ENCODE measurements at places on chromosomes 3 and 15.

DNA sequence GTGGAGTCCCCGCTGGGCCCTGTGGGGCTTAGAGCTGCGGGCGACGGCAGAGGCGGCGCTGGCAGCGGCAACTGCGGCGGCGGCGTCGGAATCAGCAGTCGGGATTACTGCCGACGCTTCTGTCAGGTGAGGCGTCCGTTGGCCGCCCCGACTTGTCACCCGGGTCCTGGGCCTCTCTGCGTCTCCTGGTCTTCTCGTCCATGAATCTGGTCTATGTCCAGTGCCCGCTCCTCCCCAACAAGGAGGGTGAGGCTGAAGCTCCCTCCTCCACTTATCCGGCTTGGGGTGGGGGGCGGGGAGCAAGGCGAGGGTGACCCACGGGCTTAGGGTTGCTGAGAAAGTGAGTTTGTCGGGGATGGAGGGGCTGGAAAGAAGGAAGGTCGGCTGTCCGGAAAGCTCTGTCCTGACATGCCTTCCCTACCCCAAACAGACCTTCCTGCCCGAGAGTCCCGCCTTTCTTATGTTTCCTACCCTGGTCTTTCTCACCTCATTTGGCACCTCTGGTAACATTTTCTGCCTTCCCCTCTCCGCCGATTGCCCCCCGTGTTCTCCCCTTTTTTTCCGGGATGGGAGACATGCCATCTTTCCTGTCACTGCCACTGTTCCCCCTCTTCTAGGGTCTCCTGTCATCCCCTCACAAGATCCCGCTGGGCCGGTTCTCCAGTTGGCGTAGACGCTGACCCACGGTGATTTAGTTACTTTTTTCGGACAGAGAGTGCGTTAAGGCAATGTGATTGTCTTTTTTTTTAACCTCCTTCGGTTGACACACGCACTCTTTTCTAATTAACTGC, 520 bp downstream of the ZNF654 start:
- peak; percentile 3 for DNase-seq

GRCh38 chr3:57518276-57518915, 25.7 kb downstream of the DNAH12 start:
- DNase-seq, result no peak

DNA sequence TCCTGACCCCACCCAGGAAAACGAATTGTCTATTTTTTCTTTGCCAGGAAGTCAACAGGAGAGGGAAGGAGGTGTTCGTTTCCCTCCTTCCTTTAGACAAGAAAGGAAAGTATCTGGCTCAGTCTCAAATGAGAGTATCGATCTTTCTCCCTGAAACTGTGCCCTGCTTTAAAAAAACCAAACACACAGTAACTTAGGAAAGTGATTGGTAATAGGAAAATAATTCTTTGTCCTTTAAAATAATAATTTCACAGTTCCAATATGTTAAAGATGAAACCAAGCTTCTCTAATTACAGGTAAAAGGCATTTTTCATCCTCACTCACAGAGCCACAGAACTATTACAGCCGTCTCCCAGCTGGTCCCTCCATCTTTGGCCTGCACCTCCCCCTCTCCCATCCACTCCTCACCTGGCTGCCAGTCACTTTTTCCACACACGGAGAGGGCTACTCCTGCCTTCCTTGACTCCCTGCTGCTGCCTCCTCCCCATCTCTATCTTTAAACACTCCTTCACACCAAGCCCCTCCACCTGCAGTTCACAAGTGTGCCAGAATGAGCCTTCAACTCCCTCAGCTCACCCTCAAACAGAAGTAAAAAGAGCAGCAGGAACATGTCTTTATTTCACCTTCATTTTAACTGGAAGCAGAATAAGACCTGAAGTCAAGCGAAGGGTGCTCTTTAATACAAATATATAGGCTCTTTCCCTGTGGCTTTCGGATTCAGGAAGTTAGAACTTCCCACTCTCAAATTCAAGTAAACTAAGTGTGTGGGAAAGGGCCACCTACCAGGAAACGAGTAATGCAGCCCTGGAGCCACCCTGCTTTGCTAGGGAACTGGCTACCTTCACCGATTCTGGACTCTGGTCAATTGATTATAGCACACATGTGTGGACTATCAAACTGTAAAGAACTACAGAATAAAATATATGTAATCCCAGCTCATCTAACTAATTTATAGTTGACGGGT, 116.4 kb downstream of the SENP2 start:
- no peak for DNase-seq

DNA sequence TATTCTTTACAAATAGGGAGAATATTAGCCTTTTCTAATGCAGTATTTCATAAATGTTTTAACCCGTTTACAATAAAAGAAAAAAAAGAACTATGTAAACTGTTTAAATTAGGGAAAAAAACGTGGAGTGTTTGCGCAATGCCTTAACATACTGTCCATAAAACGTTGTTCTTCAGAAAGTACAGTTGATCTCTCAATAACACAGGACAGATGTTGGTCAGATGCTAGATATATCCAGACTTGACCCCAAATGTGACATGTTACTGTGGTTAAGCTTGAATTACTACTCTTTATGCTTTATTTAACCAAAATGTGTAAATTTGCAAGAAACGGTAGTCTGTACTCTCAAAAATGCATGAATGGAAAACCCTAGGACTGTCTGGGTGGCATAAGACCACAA, 110.3 kb downstream of the PLOD2 start:
- DNase-seq, result no peak

DNA sequence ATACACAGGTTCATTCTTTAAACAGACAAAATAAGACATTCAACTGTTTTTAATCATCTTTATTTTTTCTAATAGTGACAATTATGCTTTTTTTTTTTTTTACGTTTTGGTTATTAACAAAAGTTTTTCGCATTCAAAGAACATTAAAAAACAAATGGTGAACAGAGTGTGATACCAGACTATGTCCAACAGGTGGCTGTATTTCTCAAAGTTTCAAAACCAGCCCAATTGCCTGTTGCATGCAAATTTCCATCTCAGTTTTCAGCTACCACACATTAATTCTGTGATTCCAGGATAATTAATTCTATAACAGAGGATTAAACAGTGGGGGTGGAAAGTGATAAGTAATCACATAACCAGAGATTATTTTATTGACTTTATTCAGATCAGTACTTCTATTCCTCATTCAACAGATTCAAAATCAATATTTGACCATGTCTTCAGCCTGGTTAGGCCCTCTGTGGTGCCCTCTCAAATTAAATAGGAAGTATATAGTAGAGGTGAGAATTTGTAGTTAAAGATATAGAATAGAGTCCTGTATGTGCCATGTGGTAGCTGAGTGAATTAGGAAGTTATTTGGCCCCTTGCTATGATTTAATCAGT, 122.2 kb upstream of the DCBLD2 start:
- no peak for DNase-seq

GRCh38 chr15:55789066-55789660, 46.2 kb upstream of the PRTG start:
- DNase-seq, result peak; percentile 20

DNA sequence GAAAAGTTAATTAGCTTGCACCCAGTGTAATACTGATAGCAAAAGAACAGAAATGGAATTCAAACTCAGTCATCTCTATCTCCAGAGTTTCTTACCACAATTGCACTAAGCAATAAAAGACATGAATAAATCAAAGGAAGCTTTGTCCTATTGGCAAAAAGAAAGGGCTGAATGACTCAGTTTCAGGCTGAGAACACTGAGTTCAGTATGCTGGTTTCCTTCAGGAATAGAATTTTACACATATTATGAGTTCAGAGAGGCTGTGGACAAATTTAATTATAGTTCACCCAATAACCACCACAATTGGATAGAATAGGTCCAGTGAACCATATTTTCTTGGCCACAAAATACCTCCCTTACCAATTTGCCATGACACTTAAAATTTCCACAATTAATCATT, 249.7 kb downstream of the KCNMB2 start:
- no peak for DNase-seq

DNA sequence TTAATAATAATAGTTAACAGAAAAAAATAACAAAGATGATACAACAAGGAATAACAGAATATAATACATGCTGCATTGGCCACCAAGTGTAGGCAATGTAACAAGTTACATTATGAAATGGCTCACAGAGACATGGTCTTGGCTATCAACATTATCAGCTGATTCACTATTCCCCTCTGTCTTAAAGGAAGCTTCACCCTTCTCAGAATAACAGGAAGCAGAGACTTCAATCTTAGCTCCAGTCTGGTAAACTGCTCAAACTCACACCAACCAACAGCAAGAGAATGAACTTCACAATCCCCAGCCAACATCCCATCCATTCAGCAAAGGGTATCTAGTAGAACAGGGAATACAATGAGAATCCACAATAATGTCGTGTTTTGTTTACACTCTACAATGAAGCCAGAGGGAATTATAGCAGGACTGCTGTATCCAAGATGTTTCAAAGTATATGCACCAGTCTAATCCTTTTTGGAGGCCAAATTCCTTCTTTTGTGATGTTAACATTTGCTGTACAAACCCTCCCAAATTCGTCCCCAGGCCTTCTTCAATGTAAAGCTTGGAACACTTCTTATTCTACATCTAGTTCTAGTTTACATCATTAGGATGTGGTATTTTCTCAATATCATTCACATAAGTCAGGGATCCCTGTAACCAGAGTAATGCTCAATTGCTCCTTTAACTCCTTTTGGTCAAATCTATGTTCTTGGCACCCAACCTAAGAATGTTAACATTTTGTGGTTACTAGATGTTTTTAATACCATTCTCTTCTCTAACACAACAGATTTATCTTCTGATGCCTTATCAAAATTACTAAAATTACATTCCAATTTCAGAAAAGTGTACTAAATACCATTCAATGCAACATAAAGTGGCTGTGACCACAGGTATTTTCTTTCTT, 52.4 kb upstream of the CMSS1 start:
- DNase-seq, result no peak

DNA sequence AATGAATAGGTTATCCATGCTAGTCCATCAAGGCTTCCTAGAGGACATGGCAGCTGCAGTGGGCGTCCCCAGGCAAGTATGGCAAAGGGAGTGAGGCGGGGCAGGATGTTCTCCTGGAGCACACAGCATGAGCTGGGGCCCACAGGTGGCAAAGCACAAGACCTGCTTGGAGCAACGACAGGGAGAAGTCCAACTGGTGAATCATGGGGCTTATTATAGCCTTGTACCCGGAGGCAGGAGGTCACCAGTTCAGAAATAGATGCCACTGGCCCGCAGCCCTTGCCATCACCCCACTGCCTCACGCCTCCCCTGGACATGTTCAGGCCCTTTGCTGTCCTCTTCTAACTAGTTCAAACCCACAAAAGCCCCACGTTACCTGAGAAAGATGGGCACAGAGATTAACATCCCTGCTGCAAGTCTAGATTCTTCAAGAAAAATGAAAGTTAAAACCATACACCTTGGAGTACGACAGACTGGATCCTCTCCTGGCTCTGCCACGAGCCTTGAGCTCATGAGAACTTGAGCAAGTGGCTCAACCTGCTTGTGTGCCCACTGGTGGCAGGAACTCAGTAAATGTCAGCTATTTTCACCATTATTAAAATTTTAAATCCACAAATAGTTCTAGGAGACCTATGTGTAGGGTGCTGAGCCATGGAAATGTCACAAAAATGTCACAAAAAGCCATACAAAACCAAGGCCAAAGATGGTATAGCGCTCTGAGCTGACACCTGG, 1.8 kb upstream of the SRGAP3 start:
- DNase-seq, result no peak

- DNase-seq, result no peak
Measured at GRCh38 chr3:37952564-37952963, 38.0 kb upstream of the VILL start.

DNA sequence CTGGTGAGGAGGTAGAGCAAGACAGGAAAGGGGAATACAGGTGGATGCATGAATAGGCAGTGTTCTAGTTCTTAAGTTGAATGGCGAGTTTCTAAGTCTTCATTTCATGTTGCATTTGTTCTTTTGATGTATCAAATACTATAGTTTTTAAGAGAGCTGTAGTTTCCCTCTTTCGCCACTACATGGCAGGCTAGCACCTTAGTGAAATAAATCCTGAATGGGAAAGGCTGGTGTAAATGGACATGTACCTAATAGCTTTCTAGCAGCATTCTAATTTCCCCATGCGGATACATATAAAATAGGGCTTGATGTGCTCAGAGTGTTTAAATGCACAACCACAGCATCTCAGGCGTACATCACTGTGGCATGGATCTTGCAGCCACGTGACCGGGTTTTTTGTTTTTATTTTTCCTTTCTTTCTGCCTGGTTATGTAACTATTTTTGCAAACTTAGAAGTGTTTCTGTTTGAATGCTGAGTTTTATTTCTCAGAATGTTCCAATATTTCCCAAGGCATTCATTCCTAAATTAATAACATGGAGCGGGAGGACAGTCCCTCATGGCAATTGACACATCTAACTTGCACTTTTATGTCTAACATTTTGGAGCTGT, 23.5 kb upstream of the CLN6 start:
- DNase-seq, result peak; percentile 49

DNA sequence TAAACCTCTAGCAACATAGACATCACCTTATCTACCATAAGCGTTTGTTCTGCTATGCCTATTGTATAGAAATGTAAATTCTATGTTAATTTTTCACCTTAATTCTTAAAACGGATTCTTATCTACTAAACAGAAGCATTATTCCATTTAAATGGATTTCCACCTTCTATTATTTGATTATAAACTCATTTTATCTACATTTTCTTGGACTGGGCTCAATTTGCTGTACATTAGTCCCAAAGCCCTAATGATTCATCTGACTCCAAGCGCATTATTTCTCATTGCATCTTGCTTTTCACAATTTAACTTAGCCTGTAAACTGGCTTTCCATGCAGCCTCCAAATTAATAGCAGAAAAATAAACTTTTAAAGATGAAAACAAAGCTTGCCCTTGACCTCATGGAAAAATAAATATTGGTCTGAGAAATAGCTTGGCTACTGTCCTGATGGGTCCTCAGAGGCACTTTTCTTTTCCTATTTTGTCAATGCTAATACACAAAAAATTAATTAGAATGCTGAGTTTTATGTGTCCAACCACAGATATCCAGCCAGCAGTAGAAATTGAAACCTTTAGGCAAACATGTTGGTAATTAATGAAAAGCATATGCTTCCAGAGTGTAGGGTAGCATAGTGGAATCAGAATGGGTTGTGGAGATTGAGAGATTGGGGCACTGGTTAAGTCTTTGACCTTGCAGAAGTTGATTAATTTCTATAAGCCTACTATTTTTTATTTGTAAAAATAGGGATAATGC, 81.4 kb upstream of the CFAP20DC start:
- no peak for DNase-seq

DNA sequence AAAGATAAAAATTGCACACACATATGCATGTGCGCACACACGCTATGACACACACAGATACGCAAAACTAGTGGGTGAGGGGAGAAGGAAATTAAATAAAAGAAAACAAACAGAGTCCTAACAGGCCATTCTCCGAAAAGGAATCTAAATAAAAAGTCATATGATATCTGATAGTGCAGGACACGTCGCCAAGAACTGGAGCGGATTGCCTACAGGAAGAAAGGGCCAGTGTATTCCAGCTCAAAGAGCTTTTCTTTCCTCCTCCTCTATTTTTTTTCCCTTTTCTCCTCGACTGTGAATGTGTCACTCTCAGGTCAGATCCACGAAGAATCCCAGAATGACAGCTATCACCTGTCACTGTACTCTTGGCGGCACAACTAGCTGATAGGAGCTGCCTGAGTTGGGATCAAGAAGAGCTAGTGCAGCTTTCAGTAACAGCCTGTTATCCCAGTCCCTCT, 157.8 kb downstream of the TIGIT start:
- DNase-seq, result no peak

GRCh38 chr3:64143409-64144130, 81.7 kb downstream of the PRICKLE2 start:
- no peak for DNase-seq

- DNase-seq, result peak; percentile 51
Measured at GRCh38 chr3:16828815-16829214, 55.9 kb upstream of the PLCL2 start.

Measured in central memory CD4-positive, alpha-beta T cell (primary cell).